ENCODE measurements at places on chromosomes 16 and 17.

GRCh38 chr17:78044280-78044835 is 84.2 kb downstream of the TMC6 start:
- no peak for DNase-seq

GRCh38 chr17:82574041-82574440 is 54.5 kb downstream of the FOXK2 start:
- DNase-seq = no peak

DNA sequence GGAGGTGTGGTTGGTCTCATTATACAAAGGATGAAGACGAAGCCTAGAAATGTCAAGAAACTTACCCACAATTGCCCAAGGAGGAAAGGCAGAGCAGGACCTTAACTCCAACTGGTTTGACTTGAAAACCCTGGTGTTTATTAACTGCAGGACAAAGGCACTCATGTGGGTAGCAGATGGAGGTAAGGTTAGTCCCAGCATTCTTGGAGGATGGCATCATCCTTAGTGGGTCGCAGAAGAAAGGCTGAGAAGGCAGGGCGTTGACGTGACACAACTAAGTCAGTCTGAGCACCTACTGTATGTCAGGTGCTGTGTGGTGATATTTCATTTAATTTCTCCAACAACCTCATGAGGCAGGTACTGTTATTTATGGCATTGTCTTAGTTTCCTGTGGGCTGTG is 101.3 kb downstream of the HAPSTR1 start:
- no peak for DNase-seq

DNA sequence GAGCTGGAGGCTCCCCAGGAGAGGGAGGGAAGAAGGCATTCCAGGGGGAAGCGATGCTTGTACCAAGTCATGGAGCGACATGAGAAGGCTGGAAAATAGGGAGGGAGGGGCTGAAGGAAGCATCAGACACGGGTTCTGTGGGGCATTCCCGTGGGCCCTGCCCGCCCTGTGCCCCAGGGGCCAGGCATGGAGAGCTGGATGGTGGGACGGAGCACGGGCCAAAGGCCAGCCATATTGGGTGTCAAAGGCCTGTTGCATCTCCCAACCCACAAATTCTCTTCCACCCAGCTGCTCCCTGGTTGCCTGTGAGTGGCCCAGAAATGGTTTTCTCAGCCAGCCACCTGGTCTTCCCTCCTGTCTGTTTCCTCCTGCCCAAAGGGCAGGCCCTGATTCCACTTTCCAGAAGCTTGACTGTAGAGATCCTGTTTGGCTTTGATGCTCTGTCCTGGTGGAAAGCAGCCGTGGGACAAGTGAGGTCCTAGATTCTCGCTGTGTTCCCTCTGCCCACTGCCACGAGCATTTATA is 3.2 kb downstream of the CDR2L start:
- DNase-seq = no peak

DNA sequence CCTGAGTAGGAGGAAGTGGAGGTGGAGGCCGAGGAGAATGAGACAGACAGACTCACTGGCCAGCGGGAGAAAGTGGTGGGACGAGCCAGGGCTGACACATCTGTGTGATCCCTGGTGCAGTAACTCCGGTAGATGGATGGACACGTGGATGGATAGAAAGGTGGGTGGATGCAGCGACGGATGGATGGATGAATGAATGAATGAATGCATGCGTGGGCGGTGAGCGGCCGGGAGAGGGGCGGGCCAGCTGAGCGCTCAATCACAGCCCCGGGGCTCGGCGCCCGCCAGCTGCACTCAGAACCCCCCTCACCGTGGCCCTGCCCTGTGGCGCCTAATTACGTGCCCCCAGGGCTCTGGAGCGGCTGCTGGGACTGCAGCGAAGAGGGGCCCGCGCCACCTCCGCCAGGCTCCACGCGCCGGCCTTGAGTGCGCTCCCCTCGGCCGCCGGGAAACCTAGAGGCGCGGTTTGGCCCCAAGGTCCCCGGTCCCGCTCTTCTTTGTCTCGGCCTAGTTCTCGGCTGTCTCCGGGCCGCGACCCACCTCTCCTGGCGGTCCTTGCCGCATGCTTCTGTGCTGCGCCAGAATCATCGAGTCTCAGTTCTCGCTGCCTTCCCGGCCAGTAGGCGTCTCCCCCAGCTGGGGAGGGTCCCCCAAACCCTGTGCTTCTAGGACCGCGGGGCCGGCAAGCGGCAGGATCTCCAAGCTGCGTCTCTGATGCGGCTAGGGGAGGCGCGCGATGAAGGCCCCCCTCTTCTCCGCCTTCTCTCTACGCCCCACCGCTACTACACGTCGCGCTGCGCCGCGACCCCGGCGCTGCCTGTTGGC is 41.0 kb downstream of the RAI1 start:
- DNase-seq = no peak

GRCh38 chr16:14334366-14335080 is 263.4 kb downstream of the MRTFB start:
- DNase-seq = no peak

- no peak for DNase-seq
Observed at GRCh38 chr16:23535901-23536300, 21.2 kb downstream of the EARS2 start.

DNA sequence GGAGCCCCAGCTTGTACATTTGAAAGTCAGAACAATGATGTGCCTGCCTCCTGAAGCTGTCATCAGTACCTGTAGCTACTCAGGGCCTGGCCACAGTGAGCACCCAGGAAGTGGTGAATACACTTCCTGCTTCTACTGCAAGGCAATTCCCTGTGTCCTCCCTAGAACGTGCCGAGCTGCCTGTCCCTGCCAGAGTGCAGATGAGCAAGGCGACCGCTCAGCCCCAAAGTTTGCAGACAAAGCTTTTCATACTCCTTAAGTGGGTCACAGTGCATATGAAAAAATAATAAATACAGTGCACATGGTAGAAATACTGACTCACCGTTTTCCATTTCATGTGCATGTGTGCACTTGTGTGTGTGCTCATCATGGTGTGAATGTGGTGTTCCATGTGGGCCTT is 77.3 kb downstream of the MPRIP start:
- no peak for DNase-seq

- DNase-seq = no peak
Observed at GRCh38 chr17:56681561-56682266, 88.2 kb downstream of the NOG start.

DNA sequence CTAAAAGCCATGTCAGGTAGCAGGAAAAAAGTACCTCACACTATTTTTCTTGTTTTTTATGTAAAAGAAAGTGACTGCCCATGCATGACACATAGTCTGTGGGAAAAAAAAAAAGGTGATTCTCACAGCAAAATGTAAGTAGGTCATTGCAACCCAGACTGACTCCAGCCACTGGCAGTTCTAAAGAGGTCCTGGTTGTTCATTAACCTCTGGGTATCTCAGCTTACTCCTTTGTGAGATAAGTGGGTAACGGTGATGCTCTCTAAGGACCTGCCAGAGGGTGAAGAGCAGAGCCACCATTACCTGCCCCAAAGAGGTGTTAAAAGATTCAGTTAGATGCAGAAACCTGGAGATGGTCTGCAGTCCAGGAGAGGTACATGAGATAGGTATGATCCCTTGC is 531.9 kb downstream of the GRIN2A start:
- DNase-seq = no peak

DNA sequence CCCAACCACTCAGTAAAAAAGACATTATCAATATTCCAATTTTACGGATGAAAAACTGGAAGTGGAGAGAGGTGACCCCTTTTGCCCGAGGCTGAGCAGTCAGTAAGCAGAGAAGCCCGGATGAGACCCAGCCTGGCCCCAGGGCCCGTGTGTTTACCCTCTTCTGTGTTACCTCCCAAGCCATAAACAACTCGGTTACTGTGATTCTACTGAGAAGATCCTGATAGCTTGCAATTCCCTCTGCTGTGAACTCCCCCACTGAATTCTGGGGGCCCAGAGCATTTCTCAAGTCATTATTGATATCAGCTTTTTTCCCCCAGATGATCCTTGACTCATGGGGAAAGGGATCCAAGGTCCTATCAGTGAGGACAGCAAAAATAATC is 482.6 kb upstream of the ERCC4 start:
- no peak for DNase-seq

DNA sequence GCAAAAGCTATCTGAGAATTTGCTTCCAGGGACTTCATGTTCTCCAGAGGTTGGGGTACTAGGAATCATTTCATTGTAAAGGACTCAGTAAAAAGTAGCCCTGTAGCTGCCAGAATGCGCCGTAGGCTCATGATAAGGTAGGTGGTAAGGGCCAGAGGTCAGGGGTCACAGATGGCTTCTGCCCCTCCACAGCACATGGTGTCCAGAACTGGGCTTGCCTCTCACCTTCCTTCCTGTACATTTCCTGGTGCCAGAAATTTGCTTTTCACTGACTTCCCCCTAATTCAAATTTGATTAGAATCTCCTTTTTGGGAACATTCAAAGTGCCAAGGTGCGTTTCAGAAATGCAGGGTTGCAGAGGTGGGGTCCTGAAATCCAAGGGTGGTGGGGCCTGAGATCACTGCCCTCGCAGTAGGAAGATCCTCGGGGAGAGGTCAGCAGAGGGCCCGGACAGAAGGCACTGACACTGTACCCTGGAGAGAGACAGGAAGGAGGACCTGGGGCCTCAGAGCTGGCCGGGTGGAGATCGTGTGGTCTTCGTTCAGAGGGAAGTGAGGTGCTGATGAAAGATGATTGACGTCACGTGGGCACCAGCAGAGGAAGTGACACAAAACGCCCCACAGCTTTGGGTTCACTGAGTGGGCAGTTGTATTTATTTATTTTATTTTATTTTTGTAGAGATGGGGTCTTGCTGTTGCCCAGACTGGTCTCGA is 25.5 kb upstream of the METRNL start:
- no peak for DNase-seq

- DNase-seq = no peak
Observed at GRCh38 chr16:1045310-1045992, 27.1 kb upstream of the SSTR5 start.

- DNase-seq = no peak
Observed at GRCh38 chr16:11697319-11697718, 29.1 kb downstream of the SNN start.

GRCh38 chr16:10256784-10257641 is 74.8 kb upstream of the GRIN2A start:
- peak; percentile 3 for DNase-seq

DNA sequence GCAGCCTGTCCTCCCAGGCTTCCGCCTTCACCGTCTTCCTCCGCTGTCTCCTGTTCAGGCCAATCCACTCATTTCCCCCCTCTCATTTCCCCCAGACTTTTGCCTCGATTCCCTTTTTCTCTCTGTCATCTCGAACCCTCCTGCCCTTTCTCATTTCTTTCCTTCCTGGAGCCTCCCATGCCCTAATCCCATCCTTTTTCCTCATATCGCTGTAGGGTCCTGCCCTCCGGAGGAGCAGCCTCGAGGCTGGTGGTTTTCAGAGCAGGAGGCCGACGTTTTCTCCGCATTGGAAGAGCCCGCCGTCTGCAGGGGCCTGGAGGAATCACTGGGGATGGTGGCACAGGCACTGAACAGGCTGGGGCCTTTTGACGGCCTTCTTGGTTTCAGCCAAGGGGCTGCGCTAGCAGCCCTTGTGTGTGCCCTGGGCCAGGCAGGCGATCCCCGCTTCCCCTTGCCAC is 597 bp downstream of the OVCA2 start:
- peak; percentile 31 for DNase-seq

GRCh38 chr16:4011940-4012629 is 104.2 kb downstream of the ADCY9 start:
- DNase-seq = no peak

GRCh38 chr17:77616254-77616731 is 342.2 kb upstream of the TNRC6C start:
- DNase-seq = no peak

DNA sequence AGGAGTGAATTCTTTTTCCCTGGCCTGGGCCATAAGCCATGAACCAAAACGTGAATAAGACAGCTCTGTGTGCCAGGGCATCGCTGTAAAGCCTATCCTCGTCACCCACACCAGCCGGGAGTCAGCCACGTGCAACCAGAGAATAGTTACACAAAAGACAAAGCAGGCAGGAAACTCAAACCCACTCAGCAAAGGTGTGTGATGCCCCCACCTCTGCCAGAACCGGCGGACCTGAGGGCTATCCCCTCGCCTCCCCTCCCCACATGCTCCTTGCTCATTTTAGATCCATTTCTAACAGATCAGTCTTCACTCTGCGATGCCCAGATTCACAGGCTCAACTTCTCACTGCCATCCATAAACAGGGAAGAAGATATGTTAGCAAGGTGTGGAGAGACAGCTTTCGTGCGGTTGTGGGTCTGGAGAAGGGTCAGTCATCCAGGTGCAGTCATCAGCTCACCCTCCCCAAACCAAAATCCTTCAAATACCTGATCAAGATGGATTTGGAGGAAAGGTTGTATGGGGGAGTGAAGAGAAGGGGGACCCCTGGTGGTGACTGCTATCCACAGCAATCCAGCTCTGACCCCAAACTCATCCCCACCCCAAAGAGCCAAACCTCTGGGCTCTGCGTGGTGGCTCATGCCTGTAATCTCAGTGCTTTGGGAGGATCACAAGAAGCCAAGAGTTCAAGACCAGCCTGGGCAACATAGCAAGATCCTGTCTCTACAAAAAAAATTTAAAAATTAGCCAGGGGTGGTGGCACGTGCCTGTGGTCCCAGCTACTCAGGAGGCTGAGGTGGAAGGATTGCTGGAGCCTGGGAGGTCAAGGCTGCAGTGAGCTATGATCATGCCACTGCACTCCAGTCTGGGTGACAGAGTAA is 219.2 kb downstream of the C16orf78 start:
- no peak for DNase-seq

DNA sequence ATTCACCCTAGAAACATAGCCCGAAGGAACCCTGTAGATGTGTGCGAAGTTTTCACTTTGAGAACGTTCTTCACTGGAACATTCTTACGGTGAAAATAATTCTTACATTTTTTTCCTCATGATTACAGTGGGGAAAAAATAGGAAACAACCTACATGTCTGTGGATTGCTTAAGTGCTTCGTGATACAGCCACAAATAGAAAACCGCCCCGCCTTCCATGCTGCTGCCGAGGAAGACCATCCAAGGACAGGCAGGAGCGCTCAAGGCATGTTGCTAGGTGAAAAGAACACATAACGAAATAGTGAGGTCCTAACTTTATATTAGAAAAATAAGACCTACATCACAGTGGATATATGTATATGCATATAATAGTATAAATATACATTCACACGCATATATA is 78.8 kb downstream of the BMERB1 start:
- no peak for DNase-seq

DNA sequence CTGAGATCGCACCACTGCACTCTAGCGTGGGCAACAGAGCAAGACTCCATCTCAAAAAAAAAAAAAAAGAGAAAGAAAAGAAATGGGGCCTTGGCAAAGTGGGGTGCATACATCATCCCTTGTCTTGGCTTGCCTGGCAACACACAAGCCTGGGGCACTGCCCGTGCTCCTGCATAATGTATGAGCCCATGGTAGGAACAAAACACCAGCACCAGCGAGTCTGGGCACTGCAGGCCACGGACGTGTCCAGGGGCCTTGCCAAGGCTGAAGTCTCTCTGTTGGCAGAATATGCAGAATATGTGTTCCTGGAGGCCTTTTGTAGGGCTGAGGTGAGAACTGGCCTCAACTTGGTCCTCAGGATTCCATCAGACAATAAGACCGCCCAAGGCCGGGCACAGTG is 15.7 kb upstream of the ALDOA start:
- DNase-seq = no peak

GRCh38 chr16:1537763-1538289 is 4.4 kb downstream of the TMEM204 start:
- DNase-seq = no peak

- no peak for DNase-seq
Observed at GRCh38 chr17:46167826-46168569, 25.2 kb downstream of the KANSL1 start.
